H9 (cell line): ENCODE measurements at places on chromosomes 16 and 17. TPM values are rescaled to one million over a fixed set of nuclear protein-coding genes. Genes with fewer than 3 reads are reported as not detected.

The KCNG4 gene
- not detected in 2 replicates for total RNA-seq

The SOX8 gene
- total RNA-seq: 8.9 and 9.6 TPM in 2 replicates

DNA sequence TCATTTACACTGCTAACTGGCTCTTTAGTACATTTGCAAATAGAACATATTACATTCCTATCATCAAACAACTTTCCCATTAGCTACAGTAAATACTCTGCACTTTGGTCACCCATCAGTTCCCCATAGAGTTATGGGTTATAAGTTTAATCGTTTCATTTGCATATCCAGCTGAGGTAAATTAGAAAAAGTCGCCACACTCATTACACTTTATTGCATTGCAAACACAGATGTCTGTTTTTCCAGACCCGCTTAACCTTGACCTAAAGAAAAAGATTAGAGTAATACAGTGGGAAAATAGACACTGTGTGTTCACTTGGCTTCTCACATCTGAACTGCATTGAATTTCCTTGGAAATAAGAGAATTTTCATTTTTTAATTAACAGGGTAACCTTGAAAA lies 213.1 kb upstream of the PSMD7 start:
- DNase-seq: no peak

GRCh38 chr17:27414271-27414670 lies 42.0 kb upstream of the KSR1 start:
- no peak for DNase-seq

GRCh38 chr16:8853611-8854010 lies 15.2 kb downstream of the CARHSP1 start:
- no peak for DNase-seq
